Activated naive CD4-positive, alpha-beta T cell (primary cell): ENCODE measurements at places on chromosomes 12 and 14.
A peak's percentile ranks its signal among the peaks of the same experiment; 100 is the strongest.

GRCh38 chr14:64293976-64294671 is at the start of gene ESR2:
Gene ESR2, minus strand, starts transcription at chr14:64294371. Its CDS starts 11,386 bp downstream, at chr14:64282985.
- no peak for DNase-seq

DNA sequence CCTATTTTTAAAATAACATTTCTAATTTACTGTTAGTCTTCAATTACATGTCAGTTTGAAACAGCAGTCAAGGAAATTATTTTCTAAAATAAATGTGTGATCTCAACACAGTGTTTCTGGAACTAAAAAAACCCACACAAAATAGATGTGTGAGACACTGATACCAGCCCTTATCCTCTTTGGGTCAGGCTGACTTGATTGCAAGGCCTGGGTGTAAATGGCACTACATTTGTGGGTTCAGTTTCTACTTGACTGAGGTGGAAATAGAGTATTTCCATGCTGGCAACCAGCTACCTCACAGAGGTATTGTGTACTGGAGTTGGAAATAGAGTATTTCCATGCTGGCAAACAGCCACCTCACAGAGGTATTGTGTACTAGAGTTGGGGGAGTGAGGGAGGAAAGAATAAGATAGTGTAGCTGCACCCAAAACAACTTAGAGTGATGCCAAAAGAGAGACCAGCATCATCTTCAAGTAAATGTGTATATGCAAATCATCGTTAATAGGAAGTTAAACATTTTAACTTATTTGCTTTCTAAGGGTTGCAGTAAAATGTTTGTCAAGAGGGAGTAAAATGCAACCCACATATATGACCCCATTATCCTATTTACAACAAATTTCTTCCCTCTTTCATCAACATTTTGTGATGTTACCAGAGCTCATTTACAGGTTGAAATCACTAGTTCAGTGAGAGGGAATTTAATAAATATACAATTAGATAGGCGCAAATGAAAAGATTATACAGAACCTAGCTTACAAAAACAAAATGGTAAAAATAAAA is 10.7 kb upstream of the LYZ start:
- no peak for DNase-seq

DNA sequence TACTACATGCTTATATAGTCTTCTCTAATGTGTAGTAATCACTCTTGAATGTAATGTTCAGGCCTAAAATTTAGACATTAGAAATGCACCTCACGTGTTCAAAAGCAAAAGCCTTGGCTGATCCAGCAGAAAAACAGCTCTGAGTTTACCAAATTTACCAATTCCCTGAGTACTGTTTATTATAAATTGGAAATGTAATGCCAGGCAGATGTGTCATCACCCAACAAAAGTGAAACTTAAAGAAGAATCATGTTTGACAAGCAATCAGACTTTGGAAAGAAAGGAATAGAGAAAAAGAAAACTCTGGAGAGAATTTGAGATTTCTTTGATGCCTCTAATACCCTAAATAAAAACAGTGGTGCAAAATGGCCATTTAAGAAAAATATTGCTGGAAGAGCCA is 26.5 kb upstream of the STRAP start:
- DNase-seq: no peak

GRCh38 chr12:15407025-15407424 is 84.7 kb downstream of the PTPRO start:
- DNase-seq: no peak

GRCh38 chr12:122265886-122266229 is 436 bp downstream of the VPS33A start:
- DNase-seq: no peak

GRCh38 chr12:18794000-18794399 is 56.1 kb downstream of the CAPZA3 start:
- DNase-seq: no peak

DNA sequence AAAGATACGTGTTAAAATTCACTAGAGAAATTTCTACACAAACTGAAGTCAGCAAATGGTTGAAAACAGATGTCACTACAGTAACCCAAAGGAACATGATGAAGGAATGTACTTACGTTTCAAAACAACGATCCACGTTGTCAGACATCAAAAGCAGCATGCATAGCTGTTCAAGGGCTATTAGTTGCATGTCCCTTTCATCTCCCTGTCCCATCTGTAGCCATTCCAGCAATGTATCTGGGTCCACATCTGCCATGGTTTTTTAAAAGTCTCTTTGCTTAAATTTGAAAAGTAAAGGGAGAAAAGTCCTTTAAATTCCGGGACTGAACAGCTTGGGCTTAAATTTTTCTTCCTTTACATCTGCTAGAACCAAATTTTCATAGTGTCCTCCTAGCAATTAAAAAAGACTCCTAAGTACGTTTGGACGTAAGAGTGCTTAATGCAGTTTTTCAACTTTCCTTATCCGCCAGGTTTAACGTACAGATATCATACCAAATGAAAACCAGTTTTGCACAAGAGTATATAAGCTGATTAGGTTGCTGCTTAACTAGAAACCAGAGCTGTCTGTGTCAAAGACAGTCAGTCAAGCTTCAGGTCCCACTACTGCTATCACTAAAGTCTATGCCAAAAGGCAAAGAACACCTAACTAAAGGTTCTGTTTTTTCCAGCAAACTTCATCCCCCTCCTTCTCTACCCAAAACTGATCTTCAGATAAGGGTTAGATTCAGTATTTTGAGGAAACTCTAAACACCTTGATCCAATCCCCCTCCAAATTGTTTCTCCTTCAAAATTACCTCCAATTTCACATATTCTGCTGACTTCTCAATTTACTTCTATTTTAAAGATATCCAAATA is 1.7 kb downstream of the HECTD1 start:
- no peak for DNase-seq

- DNase-seq: no peak
Observed at GRCh38 chr12:41956353-41956752, 188.3 kb downstream of the GXYLT1 start.

DNA sequence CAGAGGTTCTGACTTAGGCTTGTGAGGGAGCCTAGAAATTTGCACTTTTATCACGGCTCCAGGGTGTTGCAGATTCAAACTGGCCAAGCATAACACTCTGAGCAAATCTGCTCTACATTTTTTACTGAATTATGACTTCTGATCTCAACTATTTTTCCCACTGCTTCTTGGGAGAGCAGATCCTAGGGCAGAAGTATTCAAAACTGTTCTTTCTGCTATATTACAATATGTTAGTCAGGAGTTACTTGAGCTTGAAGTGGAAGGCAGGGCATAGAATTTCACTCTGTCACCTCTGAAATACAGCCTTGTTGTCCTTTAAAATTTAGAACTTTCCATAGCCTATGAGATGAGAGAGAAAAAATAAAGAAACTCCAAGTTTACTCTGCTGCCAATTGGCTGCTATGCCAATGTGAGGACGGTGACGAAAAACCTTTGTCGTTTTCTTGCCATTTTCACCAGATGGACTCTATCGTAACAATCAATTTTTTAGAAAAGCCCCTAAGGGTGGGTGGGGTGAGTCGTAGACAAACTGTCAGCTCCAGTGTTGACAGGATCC is 16.4 kb upstream of the KERA start:
- DNase-seq: no peak

DNA sequence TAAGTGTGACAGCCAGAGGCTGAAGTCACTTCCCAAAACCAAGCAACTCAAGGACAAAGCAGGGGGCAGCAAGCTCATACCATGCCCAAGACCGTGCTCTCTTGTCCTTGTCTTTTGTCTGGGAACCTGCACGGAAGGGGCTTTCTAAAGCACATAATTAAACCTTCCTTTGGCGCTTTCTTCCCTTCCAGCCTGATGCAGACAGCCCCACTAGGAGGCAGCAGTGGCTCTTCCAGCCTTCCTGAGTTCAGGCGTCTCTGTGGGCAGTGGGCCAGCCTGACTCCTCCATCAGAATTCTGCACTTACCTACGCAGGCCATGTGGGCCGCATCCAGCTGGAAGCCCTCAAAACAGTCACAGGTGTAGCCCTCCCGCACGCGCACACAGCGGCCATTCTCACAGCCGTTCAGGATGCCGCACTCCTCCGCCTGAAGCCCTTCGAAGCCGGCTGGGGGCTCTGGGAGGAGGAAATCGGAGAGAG is 7.6 kb downstream of the ISCA2 start:
- no peak for DNase-seq

DNA sequence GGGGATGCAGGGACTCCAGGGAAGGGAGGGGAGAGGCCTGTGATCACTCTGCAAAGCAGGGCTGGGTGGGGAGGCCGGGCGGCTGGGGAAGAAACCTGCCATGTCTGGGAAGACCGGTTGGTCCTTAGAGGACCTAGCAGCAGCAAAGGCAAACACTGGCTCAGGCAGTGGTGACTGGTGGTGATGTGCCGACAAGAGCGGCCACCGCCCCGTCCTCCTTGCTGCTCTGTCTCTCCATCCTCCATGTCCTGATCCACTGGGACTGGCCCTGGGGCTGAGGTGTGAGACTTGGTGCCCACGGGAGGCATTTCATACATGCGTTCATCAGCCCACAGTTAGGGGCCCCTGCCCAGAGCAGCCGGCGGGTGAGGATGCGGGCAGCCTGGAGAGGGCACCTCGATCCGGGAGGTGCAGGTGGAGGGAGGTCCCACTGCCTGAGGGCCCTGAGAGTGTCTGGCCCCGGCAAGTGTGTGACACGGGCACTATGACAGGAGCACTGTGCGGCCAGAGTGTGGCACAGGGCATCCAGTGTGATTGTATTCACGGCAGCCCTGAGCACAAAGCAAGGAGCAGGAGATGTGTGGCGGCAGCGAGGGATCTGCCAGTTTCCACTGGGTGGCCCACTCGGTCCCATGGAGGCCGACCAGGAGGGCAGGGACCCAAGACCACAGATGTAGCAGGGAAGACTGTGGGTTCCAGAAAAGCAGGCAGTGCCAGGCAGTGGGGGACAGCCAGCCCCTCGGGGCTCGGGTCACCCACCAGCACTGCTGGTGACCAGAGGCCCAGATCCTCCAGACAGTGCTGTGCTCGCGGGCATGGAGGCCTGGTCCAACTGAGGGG is 13.9 kb downstream of the ANKRD9 start:
- no peak for DNase-seq

GRCh38 chr14:64880221-64881121 is 764 bp upstream of the SPTB start:
- peak; percentile 2 for DNase-seq

DNA sequence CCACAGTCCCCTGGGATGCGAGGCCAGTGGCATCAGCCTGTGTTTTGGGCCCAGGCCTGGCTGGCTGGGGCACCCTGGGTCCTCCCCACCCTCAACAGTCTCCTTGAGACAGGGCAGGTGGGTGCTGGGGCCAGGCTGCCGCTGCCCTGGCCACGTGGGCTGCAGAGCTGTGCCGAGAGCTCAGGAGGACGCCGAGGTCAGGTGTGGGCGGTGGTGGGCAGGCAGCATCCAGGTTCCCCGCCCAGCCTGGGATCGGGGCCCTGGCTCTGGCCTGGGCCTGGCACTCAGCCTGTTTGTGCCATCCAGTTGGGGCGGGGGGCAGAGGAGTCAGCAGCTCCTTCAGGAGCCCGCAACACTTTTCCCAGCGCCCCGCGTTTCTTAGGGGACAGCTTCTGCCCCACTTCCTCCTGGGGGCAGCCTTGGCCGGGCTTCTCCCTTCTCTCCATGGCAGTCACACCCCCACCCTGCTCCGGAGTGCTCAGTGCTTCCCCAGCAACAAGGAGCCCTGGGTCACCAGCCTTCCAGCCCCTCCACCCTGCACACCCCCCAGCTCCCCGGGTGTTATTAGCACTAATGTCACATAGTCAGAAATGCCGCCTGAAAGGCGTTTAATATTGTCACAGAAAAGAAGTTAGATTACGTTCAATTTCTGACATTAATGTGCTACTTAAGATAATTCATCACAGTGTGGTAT is 30.8 kb downstream of the KIF26A start:
- no peak for DNase-seq

DNA sequence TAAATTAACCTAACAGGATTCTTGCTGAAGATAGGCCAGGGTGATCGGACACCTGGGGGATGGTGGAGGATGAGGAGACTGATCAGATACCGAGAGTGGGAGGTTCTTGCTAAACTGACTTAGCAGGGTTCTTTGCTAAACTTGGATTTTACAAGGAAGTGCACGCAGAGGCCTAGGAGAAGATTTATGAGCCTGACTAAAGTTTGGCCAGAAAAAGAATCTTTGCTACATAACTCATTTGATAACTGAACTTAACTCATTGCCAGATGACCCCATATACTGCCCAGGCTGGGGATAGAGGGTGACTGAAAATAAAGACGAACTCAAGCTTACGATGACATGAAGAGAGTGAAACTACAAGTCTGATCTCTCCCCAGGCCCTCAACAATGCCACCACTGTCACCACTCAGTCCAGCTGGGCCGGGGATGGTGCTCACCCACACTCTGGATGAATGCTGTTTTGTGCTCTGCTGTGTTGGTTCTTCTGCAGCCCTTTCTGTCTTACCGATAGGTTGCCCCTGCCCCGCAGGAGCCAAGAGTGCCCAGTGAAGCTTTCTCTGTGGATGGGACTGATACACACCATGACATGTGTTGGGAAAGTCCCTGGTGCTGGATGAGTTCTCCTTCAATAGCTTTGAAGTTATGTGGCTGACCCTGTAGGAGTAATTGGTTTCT is 29.0 kb downstream of the PPFIBP1 start:
- no peak for DNase-seq

GRCh38 chr14:79502751-79503148 is 708.6 kb downstream of the DIO2 start:
- DNase-seq: no peak

GRCh38 chr12:70186436-70186835 is 56.8 kb upstream of the CNOT2 start:
- DNase-seq: no peak

GRCh38 chr12:32917094-32917611 is 20.6 kb upstream of the PKP2 start:
- DNase-seq: no peak

GRCh38 chr12:19778172-19778571 is 338.9 kb downstream of the AEBP2 start:
- no peak for DNase-seq

GRCh38 chr14:67319142-67319541 is 40.5 kb downstream of the ATP6V1D start:
- no peak for DNase-seq

DNA sequence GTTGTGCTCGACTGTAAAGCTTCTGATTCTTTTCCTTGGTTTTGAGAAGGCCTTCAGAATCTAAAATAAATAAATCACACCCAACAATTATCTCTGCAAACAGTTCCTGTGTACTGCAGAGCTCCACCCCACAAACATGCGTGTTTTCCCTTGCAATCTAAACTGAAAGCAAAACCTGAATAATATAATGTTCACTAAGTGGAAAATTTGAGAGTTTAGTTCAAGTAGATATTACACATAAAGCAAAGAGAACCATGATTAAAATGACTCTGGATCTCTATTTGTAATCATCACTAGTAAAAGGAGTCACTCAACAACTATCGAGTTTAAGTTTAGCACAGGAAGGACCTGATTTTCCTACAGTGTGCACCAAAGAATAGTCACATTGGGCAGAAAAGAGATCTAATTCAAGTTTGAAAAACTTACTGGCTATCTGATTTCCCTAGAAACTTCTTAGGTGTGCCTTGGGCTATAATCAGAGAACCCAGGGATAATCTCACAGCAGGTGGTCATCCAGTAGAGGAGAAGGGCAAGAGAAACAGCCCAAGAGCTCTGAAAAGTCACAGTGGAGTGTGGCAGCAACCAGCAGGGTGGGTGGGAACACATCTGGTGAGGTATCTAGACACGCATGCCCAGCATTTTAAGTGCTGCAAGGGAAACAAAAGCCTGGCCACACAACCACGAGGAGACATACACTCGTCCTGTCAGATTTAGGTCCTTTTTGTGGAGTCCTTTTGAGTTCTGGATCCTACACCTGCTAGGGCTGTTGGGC is 25.4 kb downstream of the ATG14 start:
- DNase-seq: no peak

GRCh38 chr14:90733139-90733808 is 83.0 kb downstream of the TTC7B start:
- no peak for DNase-seq
